ENCODE measurements at places on chromosomes 6 and 20.

DNA sequence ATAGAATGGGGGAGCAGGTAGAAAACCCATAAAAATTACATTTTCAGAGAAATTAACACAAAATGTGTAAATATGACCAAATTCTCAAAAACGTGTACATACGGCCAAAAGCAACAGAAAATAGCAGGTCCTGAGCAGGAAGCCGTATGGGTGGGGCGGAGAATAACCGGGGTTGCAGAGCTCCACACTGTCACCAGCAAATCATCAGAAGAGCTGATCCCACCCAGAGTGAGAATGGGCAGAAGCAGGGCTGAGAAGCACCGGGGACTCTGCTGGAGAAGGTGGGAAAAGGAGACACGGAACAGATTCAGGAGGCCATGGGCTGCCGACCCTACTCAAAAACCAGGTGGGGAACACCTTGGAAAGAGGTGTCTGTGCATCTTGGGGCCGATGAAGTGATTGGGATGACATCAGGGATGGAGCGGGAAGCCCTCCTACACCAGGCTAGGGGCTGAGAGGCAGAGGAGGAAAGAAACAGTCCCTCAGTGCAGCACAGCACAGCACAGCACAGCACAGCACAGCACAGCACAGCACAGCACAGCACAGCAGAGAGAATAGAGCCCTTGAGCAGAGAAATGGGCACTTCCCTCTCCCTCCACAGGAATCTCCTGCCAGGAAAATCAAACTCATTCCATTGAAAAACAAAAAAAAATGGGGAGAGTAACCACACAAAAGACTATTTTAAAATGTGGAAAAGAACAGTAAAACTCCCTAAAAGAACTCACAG is 22.3 kb downstream of the STX7 start:
- no peak for DNase-seq

GRCh38 chr6:20092071-20092566 is 120.2 kb downstream of the MBOAT1 start:
- peak; percentile 70 for DNase-seq

DNA sequence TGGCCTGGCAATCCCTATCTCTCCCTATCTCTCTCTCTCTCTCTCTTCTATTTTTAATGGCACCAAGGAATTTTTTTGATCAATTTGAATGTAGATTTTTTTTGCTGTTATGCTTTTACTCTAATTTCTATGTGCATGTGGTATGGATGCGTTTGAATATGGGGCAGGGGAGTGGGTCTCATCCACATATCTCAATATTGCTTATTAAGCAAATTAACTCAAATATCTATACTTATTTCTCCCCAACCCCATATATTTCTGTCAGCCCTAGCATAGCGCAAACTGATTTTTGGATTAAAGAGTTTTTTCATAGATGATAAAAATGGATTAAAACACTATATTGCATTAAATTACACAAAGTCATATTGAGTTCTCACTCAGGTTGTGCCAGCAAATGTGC is 210.2 kb downstream of the KHDRBS2 start:
- DNase-seq: no peak

DNA sequence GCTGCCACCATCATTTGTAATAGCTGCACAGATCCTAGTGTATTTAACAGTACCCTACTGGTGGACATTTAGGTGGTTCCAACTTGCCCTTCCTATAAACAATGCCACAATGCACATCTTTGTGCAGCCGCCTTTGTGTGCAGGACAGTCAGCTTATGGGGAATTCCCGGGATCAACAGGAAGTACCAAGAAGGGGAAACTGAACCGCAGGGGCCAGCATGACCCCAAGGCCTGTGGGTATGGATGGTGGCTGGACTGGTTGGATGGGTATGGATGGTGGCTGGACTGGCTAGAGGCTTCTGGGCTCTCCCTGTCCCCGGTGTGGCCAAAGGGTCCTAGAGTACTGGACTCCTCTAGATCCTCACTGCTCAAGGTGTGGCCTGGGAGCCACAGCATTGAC is 46.7 kb downstream of the CEBPB start:
- DNase-seq: no peak

- peak; percentile 41 for DNase-seq
Observed at GRCh38 chr6:33271117-33271467, 584 bp downstream of the VPS52 start.

- no peak for DNase-seq
Observed at GRCh38 chr6:136073216-136073615, 176.9 kb downstream of the MTFR2 start.

DNA sequence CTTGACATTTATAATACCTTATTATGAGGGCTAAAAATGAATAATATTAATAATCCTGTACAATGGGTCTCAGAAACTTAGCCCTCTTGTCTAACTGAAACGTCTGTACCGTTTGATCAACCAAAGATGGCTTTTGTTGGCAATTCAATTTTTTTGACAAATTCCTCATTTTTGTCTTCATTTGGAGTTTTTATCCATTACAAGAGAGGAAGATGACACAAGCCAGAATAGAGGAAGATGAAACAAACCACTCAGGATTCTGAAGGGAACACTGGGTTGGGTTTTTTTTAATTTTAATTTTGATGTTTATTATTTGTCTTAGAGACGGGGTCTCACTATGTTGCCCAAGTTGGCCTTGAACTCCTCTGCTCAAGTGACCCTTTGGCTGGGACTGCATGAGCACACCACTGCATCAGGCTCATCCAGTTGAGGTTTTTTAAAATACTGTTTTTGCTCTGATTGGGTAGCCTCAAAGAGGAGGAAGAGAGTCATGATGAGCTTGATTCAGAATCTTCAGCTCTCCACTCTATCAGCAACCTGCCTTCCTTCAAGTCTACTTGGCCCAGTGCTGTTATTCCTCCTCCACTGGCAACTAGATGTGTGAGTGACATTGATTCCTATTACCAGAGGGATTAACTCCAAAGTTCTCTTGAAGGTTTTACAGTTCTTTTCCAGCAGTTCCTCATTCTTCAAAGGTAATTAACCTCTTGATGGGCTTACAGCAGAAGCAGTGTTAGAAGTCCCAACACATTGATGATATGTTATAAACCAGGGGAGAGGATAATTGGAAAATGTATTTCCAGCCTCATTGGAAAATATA is 71.3 kb downstream of the ATXN1 start:
- DNase-seq: no peak

GRCh38 chr6:84707171-84707570 is 57.2 kb downstream of the TBX18 start:
- no peak for DNase-seq

DNA sequence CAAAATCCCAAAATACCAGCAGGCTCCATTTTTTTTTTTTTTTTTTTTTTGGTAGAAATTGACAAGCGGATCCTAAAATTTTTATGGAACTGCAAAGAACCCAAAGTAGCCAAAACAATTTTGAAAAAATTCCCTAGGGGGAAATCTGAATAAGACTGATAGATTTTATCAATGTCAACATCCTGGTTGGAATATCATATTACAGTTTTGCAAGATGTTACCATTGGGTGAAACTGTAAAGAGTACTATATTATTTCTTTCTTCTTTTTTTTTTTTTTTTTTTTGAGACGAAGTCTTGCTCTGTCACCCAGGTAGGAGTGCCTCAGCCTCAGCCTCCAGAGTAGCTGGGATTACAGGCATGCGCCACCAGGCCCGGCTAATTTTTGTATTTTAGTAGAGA is 29.4 kb upstream of the BEND3 start:
- no peak for DNase-seq

- no peak for DNase-seq
Observed at GRCh38 chr6:155260686-155261085, 3.1 kb upstream of the CLDN20 start.

- no peak for DNase-seq
Observed at GRCh38 chr6:47524136-47524845, 46.7 kb downstream of the CD2AP start.

DNA sequence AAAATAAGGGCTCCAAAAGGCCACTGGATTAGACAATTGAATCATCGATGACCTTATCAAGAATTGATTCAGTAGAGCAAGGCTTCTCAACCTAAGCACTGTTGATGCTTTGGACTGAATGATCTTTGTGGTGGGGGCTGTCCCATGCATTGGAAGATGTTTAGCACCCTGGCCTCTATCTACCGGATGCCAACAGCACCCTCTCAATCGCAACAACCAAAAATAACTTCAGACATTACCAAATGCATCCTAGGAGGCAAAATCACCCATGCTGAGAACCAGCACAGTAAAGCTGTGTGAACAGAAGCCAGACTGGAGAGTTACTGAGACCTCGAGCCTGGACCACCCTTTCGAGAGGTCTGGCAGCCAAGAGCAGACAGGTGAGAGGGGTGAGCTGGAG is 67.5 kb downstream of the TBC1D7 start:
- no peak for DNase-seq

DNA sequence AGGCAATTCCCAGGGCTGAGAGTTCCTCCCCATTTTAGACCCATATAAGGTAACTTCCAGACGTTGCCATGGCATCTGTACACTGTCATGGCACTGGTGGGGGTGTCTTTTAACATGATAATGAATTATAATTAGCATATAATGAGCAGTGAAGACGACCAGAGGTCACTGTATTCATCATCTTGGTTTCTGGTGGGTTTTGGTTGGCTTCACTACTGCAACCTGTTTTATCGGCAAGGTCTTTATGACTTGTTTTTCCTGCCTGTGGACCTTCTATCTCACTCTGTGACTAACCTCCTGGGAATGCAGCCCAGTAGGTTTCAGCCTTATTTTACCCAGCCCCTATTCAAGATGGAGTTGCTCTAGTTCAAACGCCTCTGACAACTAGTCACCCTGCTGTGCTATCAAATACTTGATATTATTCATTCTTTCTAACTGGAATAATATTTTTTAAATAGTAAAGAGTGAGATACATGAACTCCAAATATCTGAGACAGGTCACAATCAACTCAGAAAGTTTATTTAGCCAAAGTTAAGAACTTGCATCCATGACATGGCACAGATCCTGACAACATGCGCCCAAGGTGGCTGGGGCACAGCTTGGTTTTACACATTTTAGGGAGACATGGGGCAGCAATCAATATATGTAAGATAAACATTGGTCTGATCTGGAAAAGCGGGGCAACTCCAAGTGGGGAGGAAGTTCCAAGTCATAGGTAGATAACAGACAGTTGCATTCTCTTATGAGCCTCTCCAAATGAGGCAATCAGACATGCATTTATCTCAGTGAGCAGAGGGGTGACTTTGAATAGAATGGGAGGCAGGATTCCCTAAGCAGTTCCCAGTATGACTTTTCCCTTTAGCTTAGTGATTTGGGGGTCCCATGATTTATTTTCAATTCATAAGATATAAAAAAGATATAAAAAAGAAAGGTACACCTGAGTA is 1.2 kb upstream of the UFL1 start:
- no peak for DNase-seq

- no peak for DNase-seq
Observed at GRCh38 chr6:26597389-26597766, 625 bp downstream of the ABT1 start.

- peak; percentile 44 for DNase-seq
Observed at GRCh38 chr20:13119583-13119982, 101.5 kb upstream of the ISM1 start.

DNA sequence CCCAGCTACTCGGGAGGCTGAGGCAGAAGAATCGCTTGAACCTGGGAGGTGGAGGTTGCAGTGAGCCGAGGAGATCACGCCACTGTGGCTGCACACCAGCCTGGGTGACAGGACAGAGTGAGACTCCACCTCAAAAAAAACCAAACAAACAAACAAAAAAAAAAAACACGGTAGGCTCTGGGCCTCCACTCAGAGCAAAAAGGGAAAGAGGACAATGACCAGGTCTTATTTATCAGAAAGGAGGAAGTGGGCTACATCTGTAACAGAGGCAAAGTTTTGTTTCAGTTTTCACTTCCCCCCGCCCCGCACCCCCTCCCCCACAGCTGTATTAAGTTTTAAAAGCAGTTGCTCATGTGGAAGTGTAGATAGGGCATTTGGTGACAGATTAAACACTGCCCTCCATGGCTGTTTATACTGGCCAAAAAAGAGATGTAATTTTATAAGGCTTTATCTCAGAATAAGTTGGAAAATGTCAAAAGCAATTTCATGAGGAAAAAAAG is 114.6 kb downstream of the RCAN2 start:
- DNase-seq: no peak

DNA sequence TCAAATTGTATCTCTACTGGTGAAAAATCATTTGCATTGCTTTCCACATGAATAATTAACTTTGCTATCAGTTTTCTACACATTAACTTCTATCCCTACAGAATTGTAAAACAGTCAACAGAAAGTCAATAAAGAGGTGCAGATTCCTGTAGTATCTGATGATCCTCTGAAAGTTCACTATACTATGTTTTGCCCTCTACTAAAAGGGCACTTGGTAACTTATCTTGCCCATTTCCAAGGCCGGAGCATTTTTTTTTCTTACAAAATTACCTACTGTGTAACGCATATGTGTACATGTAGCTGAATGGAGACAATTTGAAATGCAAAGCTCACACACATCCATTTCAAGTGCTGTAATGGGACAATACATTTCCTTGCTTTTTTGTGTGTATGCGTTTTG is 9.6 kb upstream of the SPTLC3 start:
- no peak for DNase-seq

DNA sequence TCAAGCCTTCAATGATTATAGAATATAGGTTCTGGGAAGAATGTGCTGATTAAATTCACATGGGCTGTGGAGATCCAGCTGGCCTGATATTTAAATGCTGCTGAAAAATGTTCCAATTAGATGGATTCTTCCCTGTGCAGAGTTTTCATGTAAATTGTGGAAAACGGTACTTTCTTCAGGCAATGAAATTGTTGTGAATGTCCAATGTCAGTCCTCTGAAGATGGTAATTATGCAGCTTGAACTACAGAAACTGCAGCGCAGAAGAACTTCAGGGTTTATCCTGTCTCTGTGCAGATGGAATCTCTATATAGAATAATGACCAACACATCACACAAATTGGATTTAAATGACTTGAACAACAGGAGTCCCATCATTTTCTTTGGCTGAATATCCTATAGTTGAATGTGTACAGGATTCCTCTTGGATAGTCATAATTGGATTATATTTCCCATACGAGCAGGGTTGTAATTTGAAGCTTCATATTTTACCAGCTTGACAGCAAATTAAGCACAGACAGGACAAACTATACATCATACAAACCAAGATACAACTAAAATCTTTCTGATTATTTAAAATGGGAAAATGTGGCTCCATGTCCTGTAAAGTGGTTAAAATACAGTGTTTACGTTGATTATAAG is 82.3 kb downstream of the CAP2 start:
- DNase-seq: no peak

- DNase-seq: no peak
Observed at GRCh38 chr20:50585214-50585613, 75.0 kb downstream of the PTPN1 start.
